Brain microvascular endothelial cell (primary cell): ENCODE measurements at places on chromosomes 1 and 21.

DNA sequence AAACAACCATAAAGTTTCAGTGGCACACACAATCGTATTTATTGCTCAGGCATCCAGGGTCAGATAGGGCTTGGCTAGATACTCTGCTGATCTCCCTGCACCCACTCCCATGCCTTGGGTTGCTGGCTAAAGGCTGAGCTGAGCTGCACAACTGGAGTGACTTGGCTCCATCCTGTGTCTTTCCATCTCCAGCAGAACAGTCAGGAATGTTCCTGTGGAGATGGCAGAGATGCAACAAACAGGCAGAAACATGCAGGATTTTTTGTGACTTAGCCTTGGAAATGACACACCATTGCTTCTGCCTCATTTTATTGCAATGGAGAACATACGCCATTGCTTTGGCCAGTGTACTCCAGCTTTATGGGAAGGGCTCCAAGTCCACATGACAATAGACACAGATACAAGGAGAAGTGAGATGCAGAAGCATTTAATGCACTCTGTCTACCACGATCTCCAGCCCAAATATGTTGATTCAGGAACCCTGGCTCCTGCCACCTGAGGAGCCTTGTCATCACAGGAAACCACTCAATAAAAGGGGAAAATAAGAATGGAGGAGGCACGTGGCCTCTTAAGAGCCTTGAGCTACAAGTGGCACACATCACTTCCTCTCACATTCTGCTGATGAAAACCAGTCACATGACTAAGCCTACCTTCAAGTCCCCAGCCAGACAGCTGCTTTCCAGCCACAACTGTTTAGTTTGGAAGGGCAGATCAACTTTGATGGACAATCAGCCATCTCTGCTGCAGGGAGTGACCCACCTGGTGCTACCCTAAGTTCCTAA lies 10.1 kb upstream of the GUCA2B start:
- DNase-seq: no peak

DNA sequence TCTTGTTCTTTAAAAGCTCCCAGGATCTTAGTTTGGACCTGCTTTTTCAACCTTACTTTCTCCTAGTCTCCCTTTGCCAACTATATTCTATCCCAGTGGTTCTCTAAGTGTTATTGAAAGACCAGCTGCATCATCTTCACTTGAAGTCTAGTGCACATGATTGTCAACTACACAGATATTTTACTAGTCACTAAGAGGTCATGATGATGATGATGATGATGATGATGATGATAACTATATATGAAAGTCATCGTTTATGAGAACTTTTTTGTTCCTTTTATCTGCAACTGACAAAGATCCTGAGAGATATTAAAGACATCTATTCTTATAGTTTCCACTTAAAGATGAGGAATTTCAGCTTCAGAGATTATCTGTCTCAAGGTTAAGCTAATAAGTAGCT lies 479.0 kb upstream of the ZRANB2 start:
- no peak for DNase-seq

GRCh38 chr1:205939690-205940330 lies 3.4 kb downstream of the SLC26A9 start:
- no peak for DNase-seq

- DNase-seq: no peak
These were observed 25.1 kb downstream of the POFUT2 start for GRCh38 chr21:45262616-45263015.

DNA sequence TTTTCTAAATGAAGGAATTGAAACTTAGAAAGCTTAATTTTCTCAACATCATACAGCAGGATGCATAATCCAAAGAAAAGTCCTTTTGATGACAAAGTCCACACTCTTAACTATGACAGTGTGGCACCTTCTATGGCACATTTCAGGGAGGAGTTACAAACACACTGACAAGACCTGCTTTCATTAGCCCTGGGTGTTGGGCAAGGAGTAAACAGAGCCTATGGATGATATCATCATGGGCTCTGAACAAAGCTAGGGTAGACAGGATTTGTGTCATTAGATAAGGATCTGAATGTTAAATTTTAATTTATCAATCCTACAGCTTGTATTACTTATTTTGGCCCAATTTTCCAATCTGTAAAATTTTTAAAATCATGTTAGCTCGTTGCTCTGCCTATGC lies 62.6 kb upstream of the DENND1B start:
- DNase-seq: no peak
